CD4-positive, alpha-beta memory T cell (primary cell): ENCODE measurements at places on chromosomes 4 and X. TPM values are rescaled to one million over a fixed set of nuclear protein-coding genes. Genes with fewer than 3 reads are reported as not detected.
A peak's percentile ranks its signal among the peaks of the same experiment; 100 is the strongest.

GRCh38 chr4:145295547-145295946 is 115.2 kb upstream of the OTUD4 start:
- H3K4me1 ChIP-seq, result peaks cover 8% of the 10 kb centered on the region
- H3K27ac ChIP-seq, result no peak overlapping the region
- H3K27me3 ChIP-seq, result no peaks in the 10 kb centered on the region
- H3K4me3 ChIP-seq, result no peak overlapping the region
- DNase-seq, result no peak

DNA sequence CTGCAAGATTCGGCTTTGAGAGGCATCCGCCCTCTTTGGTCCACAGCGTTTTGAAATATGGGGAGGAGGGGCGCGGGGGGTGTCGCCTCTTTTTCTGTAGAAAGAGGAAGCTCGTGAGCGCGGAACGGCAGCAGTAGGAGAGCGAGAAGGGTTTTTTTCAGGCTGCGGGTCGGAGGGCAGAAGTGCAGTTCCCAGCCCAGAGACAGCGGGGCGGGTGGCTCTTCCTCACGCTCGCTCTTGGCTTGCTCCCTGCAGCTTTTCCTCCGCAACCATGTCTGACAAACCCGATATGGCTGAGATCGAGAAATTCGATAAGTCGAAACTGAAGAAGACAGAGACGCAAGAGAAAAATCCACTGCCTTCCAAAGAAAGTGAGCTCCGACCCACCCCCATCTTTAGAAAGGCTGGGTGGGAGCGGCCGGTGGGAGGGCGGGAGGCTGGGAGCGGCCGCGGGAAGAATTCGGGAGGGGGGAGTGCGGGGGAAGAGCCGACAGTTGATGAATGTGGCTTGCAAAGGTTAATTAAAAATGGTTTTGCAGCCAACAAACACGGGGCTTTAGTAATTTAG is 1.2 kb downstream of the TMSB4X start:
- H3K27me3 ChIP-seq, result no peaks in the 10 kb centered on the region
- H3K27ac ChIP-seq, result peak overlapping the region; percentile 84
- H3K36me3 ChIP-seq, result peaks cover 9% of the 10 kb centered on the region
- no peak for DNase-seq
- H3K4me3 ChIP-seq, result peak overlapping the region; percentile 81
- peaks cover 27% of the 10 kb centered on the region for H3K4me1 ChIP-seq

DNA sequence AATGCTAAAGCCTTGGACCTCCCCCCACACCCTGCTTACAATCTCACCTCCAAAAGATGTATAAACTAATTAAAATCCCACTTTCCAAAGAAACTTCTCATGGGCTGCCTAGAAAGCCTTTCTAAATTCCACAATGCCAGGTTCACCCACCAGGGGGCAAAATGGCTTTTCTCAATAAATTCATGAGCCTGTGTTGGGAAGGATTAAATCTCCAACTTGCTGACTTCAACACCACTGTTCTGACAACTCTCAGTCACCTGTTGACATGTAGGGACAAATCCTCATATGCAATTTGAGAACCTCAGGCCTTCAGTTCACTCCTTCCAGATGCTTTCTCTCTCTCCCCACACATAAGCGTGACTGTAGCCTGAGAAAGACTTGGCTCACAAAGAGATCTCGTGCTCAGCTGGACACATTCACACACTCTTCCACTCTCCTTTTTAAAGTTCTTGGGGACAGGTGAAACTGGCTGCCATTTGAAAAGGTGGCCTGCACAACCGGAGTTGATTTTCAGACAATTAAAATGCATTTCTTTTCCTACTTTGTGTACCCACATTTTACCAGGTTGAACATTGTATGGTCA is 88.6 kb upstream of the PRPS2 start:
- DNase-seq, result no peak
- no peaks in the 10 kb centered on the region for H3K4me1 ChIP-seq
- H3K27ac ChIP-seq, result no peak overlapping the region
- no peaks in the 10 kb centered on the region for H3K36me3 ChIP-seq

GRCh38 chr4:24971192-24971591 is 58.4 kb upstream of the CCDC149 start:
- no peaks in the 10 kb centered on the region for H3K36me3 ChIP-seq
- H3K27ac ChIP-seq, result no peak overlapping the region
- no peak overlapping the region for H3K4me3 ChIP-seq
- no peaks in the 10 kb centered on the region for H3K4me1 ChIP-seq
- no peaks in the 10 kb centered on the region for H3K27me3 ChIP-seq

DNA sequence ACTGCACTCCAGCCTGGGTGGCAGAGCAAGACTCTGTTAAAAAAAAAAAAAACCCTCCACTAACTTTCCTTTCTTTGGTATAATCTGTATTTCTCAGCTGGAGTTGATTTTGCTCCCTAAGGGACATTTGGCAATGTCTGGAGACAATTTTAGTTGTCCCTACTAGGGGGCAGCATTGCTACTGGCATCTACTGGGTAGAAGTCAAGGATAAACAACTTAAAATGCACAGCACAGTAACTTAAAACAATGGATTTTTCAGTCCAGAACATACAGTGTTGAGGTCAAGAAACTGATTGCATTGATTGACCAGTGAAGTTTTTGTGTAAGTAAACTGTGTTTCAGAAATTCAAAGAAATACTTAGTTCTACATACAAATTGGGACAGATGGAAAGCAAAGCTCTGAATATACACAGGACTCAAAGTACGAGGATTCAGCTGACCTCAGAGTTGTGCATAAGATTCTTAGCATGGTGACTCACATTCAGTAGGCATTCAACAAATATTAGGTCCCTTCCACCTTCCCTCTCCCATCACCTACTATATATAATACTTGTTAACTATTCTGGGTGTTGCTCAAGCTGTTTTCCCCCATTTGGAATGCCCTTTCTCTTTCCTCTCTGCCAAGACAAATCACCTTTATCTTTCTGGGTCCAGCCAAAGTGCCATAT is 8.8 kb downstream of the DDX53 start:
- no peaks in the 10 kb centered on the region for H3K27me3 ChIP-seq
- no peaks in the 10 kb centered on the region for H3K4me1 ChIP-seq
- no peak overlapping the region for H3K27ac ChIP-seq

DNA sequence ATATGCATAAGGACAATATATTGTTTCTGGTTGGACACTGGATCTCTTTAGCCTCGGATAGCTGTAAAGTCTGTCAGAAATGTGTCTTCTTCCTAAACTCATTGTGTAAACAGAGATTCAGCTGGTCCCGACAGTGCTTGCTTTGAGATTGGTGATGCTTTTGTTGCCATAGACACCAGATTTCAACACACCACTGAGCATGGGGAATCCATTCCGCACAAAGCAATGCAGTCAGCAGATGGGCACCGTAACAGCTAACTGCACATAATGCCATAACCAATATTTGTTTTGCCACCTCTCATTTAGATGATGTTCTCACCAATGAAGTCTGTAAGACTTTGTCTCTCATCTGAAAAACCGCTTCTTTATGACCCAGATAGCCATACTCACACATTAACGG is 33.3 kb upstream of the FAM47C start:
- no peak for DNase-seq
- no peaks in the 10 kb centered on the region for H3K4me1 ChIP-seq
- no peak overlapping the region for H3K4me3 ChIP-seq
- no peaks in the 10 kb centered on the region for H3K27me3 ChIP-seq
- H3K36me3 ChIP-seq, result no peaks in the 10 kb centered on the region

- no peaks in the 10 kb centered on the region for H3K4me1 ChIP-seq
- no peak for DNase-seq
- no peak overlapping the region for H3K27ac ChIP-seq
- H3K4me3 ChIP-seq, result no peak overlapping the region
- H3K27me3 ChIP-seq, result no peaks in the 10 kb centered on the region
- no peaks in the 10 kb centered on the region for H3K36me3 ChIP-seq
Measured at GRCh38 chr4:159298502-159298901, 195.6 kb downstream of the RAPGEF2 start.

The DNASE1L1 gene
- polyA plus RNA-seq, result 14.0 TPM

The RNF128 gene
- polyA plus RNA-seq, result 0.42 TPM

The KDR gene
- not detected for polyA plus RNA-seq

The EFHC2 gene
- 5.1 TPM for polyA plus RNA-seq

The ZNF732 gene
- not detected for polyA plus RNA-seq

The SOX3 gene
- polyA plus RNA-seq, result not detected
